ENCODE measurements at places on chromosomes 3 and 15. TPM values are rescaled to one million over a fixed set of nuclear protein-coding genes. Genes with fewer than 3 reads are reported as not detected.

GRCh38 chr3:59535791-59536221, 486.0 kb upstream of the CFAP20DC start:
- no peaks in the 10 kb centered on the region for H3K36me3 ChIP-seq
- no peaks in the 10 kb centered on the region for H3K4me1 ChIP-seq
- H3K27ac ChIP-seq, result no peak overlapping the region
- H3K27me3 ChIP-seq, result no peaks in the 10 kb centered on the region

DNA sequence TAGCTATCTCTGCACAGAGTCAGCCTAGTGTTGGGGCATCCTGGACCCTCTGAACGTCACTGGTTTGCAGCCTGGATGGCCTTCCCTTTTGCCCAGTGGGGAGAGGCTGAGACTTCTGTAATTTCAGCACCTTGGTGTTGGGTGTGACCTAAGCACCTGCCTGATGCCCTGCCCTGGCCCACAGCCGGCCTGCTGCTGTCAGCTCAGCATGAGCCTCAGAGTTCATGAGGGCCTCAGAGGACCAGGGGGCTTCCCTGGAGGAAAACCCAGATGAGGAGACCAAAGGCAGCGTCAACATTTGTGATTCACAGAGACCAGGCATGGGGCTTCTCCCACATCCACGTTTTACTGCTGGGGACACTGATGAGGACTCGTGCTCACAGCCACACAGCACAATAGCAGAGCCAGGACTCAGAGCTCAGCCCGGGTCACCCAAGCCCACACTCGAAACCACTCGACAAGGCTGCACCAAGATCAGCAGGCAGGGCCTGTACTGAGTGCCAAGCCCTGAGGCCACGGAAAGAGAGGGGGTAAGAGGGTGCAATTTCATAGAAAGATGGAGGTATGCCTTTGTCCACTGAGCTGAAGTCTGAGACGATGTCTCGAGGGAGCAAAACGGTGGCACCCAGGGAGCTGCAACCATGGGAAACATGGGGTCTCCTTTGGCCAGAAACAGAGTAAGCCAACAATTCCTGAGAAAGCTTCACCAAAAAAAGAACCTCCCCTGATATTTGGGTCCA, 9.9 kb upstream of the GP9 start:
- peaks cover 11% of the 10 kb centered on the region for H3K4me1 ChIP-seq
- H3K4me3 ChIP-seq, result no peak overlapping the region
- DNase-seq, result peak; percentile 51

GRCh38 chr3:141526709-141527108, 39.9 kb downstream of the RASA2 start:
- H3K4me3 ChIP-seq, result no peak overlapping the region
- peaks cover 100% of the 10 kb centered on the region for H3K4me1 ChIP-seq
- peak overlapping the region; percentile 57 for H3K27ac ChIP-seq
- H3K36me3 ChIP-seq, result no peaks in the 10 kb centered on the region

GRCh38 chr3:187044867-187045552, 94.3 kb downstream of the RPL39L start:
- no peak overlapping the region for H3K4me3 ChIP-seq
- H3K4me1 ChIP-seq, result peaks cover 44% of the 10 kb centered on the region
- H3K36me3 ChIP-seq, result peaks cover 87% of the 10 kb centered on the region
- no peaks in the 10 kb centered on the region for H3K27me3 ChIP-seq
- no peak for DNase-seq

DNA sequence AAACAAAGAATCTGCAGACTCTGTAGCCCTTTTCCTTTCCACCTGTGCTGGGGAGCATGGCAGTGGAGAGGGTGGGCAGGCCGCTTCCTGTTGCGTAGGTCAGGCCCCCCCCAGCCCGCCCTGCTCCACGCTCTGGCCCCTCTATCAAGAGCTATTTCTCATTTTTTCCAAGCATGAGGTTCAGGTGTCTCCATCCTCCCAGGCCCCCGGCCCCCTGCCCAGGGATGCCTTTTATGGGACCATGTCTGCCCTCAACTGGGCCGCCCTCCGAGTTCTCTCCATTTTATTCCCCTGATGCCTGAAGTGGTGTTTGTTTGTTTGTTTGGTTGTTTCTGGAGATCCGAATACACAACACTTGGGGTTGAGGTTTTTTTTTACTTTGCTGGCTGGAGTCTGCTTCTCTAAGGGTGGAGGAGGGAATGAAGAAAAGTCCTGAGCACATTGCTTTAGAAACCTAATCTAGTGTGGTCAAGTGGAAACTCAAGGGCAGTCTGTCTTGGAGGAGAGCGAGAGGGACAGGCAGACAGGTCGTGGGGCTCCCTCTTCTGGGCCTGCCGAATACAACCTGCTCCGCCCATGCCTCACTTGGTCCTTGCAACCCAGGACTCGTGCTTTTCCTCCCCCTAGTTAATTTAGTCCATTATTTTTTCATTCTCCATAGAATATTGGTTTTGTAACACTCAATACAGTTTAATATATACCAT, 176.5 kb upstream of the LYSMD4 start:
- no peak overlapping the region for H3K4me3 ChIP-seq
- H3K36me3 ChIP-seq, result no peaks in the 10 kb centered on the region

DNA sequence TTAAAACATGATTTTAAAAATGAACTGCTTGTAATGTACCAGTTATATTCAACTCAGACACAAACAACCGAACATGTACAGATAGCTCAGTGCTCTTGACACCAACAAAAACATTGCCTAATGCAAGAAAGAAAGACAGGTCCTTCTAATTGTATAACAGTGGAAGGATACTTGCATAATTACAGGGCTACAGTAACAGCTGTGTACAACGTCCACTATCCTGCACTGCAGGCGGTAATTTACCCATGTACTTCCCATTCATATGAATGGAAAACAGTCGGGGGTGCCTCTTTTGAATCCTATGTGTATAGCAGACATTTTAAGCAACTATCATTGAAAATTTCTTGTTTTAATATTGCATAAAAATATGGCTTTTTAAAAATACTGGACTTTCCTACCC, 41.1 kb upstream of the PLSCR5 start:
- no peaks in the 10 kb centered on the region for H3K36me3 ChIP-seq
- no peaks in the 10 kb centered on the region for H3K27me3 ChIP-seq
- H3K4me1 ChIP-seq, result no peaks in the 10 kb centered on the region
- H3K4me3 ChIP-seq, result no peak overlapping the region

DNA sequence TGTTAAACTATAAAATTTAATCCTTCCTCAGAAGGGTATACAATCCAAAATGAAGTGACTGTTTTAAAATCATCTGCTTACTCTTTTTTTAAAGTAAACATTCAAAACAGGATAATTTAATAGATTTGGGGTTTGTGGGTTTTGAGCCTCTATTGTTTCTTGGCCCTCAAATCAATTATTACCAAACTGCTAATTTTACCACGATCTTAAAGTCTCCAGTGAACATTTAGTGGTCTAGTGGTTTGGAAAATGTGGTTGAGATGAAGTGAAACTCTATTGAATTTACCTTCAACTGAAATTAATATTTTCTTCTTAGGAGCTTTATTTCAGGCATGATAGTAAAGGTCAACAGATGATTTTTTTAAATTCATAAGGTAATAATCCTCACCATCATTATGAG, 11.2 kb upstream of the ATP11B start:
- no peaks in the 10 kb centered on the region for H3K27me3 ChIP-seq
- no peak overlapping the region for H3K27ac ChIP-seq
- no peaks in the 10 kb centered on the region for H3K4me1 ChIP-seq
- no peaks in the 10 kb centered on the region for H3K36me3 ChIP-seq

- H3K27me3 ChIP-seq, result no peaks in the 10 kb centered on the region
- no peak overlapping the region for H3K4me3 ChIP-seq
- no peak for DNase-seq
- peaks cover 10% of the 10 kb centered on the region for H3K4me1 ChIP-seq
- peak overlapping the region; percentile 21 for H3K27ac ChIP-seq
Observed at GRCh38 chr3:134291319-134292254, 40.9 kb upstream of the RYK start.

GRCh38 chr15:99100245-99101173, 4.4 kb upstream of the SYNM start:
- H3K27me3 ChIP-seq, result peaks cover 82% of the 10 kb centered on the region
- H3K27ac ChIP-seq, result no peak overlapping the region
- peak overlapping the region; percentile 22 for H3K4me3 ChIP-seq
- DNase-seq, result peak; percentile 87
- H3K36me3 ChIP-seq, result no peaks in the 10 kb centered on the region
- H3K4me1 ChIP-seq, result peaks cover 14% of the 10 kb centered on the region

GADL1 gene
- 0.03 TPM for polyA plus RNA-seq

SAMMSON gene
- polyA plus RNA-seq, result not detected

CEMIP gene
- 0.20 TPM for polyA plus RNA-seq

GOLGA6A gene
- polyA plus RNA-seq, result not detected
